ENCODE measurements at places on chromosomes 7 and 10.

GRCh38 chr10:92574548-92575261 lies 812 bp upstream of the IDE start:
- DNase-seq, result no peak

DNA sequence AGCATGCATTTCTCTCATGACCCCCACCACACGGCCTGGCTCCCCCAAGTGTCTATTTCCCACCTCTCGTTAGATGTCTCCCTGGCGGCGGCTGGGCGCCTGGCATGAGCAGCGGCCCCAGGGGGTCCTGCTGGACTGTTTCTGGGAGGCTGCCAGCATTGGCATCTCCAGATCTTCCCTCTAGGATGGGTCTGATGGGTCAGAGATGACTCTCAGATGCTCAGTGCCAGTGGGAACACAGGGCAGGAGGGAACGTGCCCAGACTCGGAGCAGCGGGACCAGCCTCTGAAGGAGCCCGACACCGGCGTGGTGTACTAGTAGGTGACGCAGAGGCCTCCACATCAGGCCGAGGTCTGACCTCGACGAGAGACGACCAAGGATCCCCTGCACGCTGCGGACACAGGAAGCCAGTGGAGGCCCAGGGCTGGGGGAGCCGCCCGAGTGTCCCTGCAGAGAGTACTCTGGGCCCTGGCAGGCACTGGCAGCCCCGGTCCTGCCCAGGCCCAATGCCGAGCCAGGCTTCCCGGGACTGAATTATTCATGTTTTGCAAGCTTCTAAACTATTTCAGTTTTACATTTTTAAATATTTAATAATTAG lies 238.8 kb downstream of the ELFN1 start:
- no peak for DNase-seq

DNA sequence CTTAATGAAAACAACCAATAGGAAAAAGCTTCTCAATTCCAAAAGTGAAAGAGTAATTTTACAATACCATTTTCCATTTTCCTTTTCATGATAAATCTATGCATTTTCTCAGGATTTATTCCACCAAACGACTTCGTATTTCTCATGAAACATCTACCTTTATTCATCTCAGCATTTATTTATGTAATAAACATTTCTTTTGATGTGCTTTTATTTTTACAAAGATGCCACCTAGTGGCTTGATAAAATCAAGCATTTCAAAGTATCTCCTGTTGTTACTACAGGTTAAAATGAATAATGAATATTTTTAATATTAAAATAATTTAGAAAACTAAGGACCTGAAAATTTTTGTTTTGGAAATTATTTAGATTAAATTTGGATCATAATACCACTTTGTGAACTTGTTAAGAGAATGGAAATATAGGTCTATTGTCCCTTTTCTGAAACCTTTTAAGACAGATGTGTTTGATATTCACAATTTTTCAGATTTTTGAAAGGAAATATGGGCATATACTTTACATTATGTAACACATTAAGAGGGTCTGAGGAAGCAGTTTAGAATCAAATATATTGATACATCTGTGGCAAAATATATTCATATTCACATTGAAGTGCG lies 2.7 kb upstream of the IQUB start:
- DNase-seq, result no peak

- no peak for DNase-seq
Measured at GRCh38 chr7:111362506-111363054, 199.7 kb downstream of the IMMP2L start.

DNA sequence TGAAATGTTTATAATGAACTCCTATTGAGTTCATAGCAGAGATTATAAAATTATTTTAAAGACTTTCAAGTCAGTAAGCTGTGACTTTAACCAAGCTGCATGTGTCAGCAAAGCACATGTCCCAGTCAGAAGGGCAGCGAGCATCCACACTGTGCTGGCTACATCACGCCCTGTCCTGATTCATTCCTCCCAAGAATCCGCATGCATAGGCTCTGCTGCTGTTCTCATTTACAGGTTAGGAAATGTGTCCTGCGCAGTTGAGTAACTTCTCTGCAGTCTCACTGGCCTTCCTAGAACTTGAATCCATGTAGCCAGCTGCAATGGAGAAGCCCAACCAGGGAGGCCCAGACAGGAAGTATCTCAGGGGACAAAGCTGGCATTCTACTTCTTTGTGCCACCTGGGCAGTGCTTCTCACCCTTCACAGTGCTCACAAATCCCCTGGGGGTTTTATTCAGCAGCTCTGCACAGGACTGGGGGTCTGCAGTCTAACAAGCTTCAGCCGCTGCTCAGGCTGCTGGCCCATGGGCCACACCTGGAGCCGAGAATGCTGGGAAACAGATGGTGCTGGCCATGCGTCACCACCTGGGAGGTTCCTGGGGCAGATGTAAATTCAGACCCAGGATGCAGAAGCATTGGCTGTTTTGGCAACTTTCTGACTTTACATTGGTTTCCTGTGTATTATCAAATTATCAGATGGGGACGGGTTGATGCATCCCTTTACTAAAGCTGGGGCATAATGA lies 192.8 kb upstream of the GDF10 start:
- DNase-seq, result no peak

DNA sequence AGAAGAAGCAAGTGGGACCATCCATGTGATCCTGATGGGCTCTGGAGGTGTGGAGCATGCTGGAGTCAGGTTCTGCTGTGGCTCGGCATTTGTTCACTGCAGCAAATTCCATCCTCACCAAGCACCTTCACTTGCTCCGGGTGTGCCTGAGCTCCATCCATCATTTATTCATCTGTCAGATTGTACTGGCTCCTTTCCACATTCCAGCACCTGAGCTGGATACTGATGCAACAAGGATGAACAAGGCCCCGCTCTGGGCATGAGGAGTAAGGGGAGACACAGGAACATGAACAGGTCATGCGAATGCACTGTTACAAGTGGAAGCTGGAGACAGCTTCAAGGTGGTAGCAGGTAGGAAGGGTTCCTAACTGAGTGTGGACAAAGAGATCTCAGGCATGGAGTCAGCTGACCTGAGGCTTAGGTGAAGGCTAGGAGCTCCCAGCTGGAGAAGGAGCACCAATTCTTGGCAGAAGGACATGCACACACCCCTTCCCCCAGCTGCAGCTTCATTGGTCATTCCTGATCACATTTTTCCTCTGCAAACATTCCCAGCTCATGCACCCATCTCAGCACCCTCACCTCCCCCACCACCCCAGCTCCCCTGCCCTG lies 133.7 kb upstream of the ZMIZ1 start:
- no peak for DNase-seq

DNA sequence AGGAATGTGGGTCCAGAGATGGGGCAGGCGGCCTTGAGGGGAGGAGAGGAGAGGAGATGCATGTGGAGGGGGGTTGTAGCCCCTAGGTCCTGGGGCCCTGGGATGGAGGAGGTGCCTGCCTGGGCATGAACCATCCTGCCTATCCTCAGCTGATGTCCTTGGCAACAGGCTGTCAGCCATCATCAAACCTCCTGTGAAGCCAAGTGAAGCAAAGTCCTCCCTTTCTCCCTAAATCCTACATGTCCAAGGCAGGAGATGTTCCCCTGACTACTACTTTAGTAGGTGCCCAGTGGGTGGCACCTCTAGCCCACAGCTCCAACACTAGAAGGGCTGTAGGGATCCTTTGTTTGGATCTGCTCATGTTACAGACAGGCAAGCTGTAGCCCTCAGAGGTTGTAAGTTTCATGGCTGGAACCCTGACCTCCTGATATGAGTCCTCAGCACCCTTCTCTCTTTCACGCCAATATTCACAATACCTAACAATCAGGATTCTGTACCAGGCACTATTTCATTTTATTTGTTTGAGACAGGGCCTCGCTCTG lies 66.6 kb upstream of the SYPL1 start:
- no peak for DNase-seq

DNA sequence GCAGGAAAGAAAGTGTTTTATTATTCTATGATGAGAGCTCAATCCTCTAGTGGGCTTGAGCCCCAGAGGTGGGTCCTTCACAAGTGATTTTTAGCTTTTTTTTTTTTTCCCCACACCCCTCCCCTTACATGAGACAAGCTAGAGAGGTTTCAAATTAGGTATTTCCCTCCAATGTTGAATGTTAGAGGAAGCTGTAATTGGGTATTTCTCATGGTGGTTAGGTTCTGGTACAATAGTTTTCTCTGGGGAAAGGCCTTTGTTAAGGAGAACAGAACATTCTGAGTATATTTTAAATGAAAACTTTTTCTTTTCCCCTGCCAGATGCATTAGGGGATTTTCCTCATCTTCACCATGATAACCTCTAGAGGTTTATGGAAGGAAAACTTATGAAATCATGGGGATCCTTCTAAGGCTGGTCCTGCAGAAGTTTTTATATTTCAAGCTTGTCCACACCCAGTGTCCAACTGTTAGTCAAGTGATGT lies 1039.7 kb downstream of the NRG3 start:
- no peak for DNase-seq

DNA sequence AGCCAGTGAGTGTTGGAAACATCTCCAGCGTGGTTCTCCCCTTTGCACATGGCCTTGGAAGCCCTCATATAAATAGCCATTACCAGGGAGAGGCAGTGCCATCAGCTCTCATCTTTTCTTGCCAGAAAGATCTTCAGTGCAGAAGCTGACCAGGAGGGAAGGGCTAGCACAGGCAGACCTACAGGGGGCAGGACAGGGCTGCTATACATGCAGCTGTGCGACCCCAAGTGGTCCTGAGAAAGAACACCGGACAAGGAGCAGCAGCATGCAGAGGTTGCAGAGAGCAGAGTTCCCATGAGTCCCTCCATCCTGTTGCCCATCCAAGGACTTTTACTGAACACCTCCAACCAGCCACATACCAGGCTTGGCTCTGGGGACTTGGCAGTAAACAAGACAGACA lies 17.1 kb downstream of the GRID1 start:
- DNase-seq, result no peak

GRCh38 chr10:36650274-36650673 lies 475.1 kb upstream of the ANKRD30A start:
- DNase-seq, result no peak

DNA sequence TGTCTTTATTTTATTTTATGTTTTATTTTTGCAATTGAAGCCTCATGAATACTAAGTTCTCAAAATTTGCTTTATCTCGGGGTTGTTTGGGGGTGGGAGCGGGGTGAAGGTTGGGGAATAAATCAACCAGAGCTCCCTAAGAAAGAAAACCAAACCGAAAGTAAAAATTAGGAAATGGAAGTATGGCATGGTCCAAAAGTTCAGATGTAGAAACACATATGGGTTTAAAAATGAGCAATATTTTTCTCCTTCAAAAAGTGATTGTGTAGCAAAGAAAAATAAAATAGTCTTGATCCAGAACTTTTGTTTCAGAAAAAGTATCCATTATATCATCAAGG lies 177.4 kb upstream of the PLXDC2 start:
- no peak for DNase-seq

- no peak for DNase-seq
Measured at GRCh38 chr7:29354340-29354739, 159.8 kb downstream of the CHN2 start.

DNA sequence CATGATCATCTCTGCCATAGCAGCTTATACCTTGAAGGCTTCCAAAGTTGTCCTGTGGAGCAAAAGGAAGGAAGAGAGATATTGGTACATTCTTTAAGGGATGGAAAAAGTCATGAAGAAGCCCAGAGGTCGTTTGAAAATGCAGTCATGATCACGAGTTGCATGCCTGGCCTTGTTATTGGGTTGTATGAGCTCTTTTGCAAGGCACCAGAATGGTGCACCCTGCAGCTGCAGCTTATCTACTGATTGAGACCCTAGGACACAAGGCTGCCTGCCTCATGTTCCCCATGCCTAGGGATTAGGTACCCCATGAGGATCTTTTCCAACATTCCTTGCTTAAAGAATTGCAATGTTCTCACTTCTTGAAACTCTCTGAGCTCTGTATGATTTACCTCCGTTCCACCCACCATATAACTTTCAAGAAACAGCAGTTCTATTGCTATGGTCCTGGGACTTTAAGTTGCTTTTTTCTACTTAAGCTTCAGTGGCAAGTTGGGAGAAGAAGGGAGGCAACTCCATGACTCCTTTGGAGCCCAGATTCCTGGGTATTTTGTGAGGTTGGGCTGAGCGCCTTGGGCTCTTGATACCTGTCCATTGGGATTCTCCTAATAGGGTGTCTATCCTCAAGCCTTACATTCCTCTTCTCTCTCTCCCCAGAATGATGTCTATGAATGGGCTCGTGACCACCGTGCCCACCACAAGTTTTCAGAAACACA lies 6.9 kb downstream of the SCD start:
- DNase-seq, result no peak

DNA sequence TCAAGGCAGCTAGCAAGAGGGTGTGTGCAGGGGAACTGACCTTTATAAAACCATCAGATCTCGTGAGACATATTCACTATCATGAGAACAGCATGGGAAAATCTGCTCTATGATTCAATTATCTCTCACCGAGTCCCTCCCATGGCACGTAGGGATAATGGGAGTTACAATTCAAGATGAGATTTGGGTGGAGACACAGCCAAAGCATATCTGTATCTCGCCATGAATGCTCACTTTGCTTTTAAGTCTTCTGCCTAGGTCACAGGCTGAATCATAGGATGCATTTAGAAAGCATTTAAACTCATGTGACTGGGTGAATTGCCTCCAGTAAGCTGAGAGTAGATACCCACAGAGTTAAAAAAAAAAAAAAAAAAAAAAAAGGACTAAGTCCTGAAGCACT lies 220.0 kb downstream of the AGMO start:
- no peak for DNase-seq

- DNase-seq, result no peak
Measured at GRCh38 chr7:143199040-143199439, 15.8 kb downstream of the TAS2R39 start.

GRCh38 chr10:77355844-77356243 lies 281.8 kb downstream of the KCNMA1 start:
- no peak for DNase-seq

- no peak for DNase-seq
Measured at GRCh38 chr7:127447326-127447945, 54.9 kb upstream of the ZNF800 start.

DNA sequence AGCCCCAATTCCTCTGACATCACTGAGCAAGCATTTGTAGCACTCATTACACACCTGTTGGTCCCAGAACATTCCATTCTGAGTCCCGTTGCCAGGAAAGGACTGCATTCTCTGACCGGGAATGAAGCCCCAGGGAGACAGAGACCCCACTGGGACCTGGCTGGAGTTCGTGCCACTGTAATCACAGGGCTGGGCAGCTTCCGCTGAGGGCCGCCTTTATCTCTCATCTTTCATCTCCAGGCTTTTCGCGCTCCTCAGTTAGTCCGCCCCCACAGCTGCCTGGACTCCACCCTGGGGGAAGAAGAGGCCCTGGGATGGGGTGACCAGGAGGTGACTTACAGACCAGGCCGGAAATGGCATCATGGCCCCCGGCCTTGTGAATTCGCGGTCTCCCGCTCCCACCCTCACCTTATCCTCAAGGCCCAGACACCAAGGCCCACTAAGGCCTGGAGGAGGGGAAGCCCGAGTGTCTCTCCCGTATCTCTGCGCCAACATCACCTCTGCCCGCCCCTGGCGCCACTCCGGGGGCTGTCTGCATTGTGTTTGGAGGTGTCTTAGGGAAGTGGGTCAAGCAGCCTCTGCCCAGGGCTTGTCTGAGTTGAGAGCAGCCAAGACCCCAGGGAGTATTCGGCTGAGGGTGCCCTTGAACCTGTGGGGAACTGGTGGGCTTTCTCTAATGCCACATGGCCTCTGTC lies 75.4 kb downstream of the PROSER2 start:
- DNase-seq, result no peak

GRCh38 chr7:117759950-117760640 lies 113.1 kb downstream of the CTTNBP2 start:
- DNase-seq, result no peak

- DNase-seq, result no peak
Measured at GRCh38 chr7:149573519-149573918, 75.9 kb upstream of the ZNF746 start.

Data from T-helper 22 cell (primary cell).